Left hindlimb (tissue), 1 donor: ENCODE measurements at places on chromosomes 1 and 21.

- DNase-seq, result no peak
Measured at GRCh38 chr1:160575112-160575664, 4.1 kb downstream of the CD84 start.

GRCh38 chr1:216095400-216095799 lies 327.8 kb downstream of the USH2A start:
- DNase-seq, result no peak

DNA sequence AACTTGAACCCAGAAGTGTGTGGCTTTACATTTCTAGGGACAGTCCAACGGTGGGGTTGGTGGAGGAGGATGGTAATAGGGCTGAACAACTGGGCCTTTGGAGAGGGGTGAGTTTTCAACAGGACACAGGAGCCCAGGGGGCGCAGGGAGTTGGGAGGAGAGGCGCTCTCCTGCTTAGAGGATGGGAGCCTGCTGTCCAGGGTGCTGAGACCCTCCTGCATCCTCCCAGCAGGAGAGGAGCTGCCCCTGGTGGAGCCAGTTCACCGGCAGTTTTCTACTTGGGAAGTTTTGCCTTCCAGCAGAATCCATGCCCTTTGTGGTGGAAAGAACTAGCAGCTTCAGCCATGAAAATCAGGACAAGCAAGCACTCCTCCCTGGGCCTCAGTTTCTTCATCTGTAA lies 8.6 kb downstream of the KCNC4 start:
- no peak for DNase-seq

GRCh38 chr1:37945743-37946702 lies 830 bp downstream of the INPP5B start:
- peak; percentile 54 for DNase-seq

DNA sequence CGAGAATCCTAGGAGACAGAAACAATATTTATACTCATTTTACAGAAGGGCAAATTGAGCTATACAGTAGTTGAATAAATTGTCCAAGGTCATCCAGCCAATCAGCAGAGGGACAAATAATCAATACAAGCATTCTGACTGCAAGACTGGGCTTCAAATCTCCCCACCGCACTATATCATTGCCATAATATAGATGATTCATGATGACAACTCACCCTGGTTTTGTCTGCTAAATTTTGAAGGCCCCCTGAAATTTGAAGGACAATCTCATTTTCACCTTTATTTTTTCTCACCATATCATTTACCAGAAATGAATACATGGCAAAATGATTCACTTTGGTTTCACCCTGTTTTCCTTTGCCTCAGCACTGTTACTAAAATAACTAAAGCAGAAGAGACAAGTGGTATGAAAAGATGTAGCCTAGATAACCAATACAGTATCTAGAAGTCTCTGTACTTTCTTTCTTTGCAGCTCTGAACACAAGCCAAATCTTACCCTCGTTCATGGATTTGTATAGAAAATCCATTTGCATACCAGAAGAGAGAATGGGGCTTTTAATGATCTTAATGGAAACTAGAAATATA lies 292.5 kb downstream of the TTLL7 start:
- DNase-seq, result no peak

DNA sequence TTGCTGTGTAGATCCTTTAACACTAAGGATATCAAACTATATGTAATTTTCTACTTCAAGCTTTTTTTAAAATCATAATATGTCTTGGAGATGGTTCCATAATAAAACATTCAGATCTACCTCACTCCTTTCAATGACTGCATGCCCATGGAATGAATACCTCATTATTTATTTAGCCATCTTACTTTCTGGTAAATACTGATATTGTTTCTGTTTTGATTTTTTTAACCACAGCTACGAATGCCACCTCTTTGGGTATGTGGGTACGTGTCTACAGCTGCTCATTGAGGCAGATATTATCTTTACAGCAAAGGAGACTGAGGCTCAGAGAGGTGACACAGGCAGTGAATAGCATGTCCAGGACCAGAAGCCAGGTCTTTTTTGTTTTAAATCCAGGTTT lies 215.7 kb downstream of the ST6GALNAC3 start:
- DNase-seq, result no peak
